ENCODE measurements at places on chromosomes 11 and 22. TPM values are rescaled to one million over a fixed set of nuclear protein-coding genes. Genes with fewer than 3 reads are reported as not detected.
A peak's percentile ranks its signal among the peaks of the same experiment; 100 is the strongest.

DNA sequence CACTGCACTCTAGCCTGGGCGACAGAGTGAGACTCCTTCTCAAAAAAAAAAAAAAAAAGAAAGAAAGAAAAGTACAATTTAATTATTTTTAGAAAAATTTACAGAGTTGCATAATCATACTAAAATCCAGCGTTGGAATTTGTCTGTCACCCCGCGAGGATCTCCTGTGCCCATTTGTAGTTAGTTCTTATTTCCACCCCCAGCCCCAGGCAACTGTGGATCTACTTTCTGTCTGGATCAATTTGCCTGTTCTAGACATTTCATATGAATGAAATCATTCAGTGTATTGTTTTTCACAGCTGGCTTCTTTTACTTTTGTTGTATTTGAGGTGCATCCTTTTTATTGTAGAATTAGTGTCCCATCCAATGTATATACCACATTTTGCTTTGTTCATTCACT is 102.6 kb upstream of the RASSF10 start:
- DNase-seq = no peak

- no peak for DNase-seq
These were observed 499.1 kb downstream of the INSC start for GRCh38 chr11:15613789-15614188.

DNA sequence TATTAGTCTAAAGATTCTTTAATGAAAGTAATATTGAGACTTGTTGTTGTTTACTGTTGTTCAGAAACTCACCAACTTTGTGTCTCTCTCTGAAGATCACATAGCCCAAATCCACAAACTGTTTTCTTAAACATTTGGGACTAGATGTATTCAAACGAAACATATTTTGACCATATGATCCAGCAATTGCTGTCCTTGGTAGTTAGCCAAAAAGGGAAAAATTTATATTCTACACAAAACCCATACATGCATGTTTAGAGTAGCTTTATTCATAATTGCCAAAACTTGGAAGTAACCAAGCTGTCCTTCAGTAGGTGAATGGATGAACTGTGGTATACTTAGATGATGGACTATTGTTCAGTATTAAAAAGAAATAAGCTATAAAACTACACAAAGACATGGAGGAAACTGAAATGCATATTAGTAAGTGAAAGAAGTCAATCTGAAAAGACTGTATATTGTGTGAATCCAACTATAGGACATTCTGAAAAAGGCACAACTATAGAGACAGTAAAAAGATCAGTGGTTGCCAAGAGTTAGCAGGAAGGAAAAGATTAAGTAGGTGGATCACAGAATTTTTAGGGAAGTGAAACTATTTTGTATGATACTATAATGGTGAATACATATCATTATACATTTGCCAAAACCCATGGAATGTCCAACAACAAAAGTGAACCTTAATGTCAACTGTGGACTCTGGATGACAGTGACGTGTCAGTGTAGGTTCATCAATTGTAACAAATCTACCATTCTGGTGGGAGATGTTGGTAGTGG is 442.9 kb downstream of the INSC start:
- DNase-seq = no peak

The PDE3B gene
- 25.9 TPM for total RNA-seq

- no peak for DNase-seq
These were observed 25.5 kb downstream of the NAV2 start for GRCh38 chr11:19738124-19738523.

DNA sequence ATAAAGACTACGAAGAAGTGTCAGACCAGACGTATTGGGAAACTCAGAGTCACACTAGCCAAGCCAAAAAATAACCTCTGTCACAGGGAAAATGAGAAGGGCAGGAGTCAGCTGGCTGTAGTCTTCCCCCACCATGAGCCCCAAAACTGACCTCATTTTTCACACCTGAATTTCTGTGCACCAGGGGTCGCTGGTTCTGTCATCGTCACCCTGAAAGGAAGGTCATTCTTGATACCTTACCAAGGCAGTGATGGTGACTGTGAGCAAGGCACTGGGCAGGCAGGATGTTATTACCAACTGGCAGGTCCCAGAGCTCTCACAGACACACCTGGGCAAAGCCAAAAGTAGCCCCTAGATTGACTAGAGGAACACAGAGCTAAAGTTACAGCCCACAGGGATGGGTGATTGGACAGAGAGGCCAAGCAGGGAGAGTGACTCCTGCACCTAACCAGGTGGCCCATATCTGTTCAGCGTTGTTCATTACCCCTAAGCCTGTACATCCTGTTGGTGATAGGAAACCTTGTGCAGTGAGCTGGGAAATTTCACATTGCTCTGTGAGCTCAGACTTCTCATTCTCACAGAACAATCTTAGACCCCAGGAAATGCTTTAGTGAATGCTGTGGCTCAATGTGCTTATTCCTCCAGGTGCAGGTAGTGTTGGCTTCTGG is 32.3 kb upstream of the OR56A1 start:
- DNase-seq = no peak

- DNase-seq = no peak
These were observed 13.6 kb upstream of the RFPL2 start for GRCh38 chr22:32218470-32218869.

DNA sequence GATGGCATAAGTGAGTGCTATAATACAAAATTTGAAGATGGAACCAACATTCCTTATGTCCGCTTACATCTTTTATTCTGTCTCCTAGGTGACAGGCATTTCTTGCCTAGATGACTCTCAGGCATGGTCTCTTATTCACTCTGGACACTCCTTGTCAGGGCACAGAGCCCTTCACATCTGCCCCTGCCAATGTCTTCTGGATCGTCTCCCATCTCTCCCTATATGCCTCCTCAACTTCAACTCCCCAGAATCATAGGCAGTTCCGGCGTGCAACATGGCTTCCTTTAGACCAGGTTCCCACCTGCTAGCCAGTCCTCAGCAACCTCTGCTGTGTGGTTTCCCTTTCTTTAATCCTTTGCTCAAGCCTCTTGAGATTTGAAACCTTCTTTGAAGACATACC is 300.9 kb downstream of the TENM4 start:
- no peak for DNase-seq

The ROBO4 gene
- 7.9 TPM for total RNA-seq

GRCh38 chr22:20508815-20509271 is 1.4 kb downstream of the MED15 start:
- no peak for DNase-seq

The PPP6R2 gene
- 54.3 TPM for total RNA-seq

The TENM4 gene
- total RNA-seq = 1.6 TPM

The MAJIN gene
- total RNA-seq = not detected

The CBLIF gene
- total RNA-seq = 0.49 TPM

- DNase-seq = no peak
These were observed 13.8 kb downstream of the LARGE1 start for GRCh38 chr22:33906475-33906874.

- peak; percentile 36 for DNase-seq
These were observed 1214.3 kb upstream of the RAG2 start for GRCh38 chr11:37812281-37812880.

DNA sequence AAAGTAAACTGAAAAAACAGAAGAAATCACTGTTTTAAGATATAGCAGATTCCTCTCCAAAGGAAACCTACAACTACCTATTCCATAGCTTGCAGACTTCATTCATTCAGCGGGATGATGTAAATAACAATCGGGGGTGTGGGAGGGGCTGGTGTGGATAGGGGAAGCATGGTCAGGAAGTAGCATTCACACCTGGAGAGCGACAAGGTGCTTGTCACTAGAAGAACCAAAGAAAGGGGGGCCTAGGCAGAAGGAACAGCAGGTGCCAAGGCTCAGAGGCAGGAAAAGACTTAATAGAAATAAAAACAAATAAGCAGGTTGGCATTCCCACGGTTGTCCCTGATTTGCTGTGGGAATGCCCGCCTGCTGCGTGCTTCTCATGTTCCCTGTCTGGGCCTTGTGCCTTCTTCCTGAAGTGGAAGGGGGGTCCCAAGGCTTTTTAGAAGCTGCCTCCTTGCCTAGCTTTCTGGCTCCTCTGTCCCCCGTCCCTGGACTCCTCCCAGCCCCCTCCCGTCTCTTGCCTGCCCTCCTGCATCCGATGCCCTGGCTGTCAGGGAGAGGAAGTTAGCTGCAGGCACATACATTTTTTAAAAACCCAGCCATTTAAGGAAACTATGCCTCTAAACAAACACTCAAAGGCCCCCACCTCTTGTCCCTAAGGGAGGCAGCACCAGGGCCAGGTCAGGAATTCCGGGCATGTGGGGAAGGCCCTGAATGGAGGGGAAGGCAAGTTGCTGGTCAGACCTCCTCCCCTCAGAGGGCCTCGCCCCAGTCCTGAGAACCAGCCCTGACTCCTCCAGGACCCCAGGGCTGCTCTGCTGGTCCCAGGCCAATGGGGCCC is 54.7 kb upstream of the PRDM11 start:
- no peak for DNase-seq
